ENCODE measurements at places on chromosomes 7 and 10. TPM values are rescaled to one million over a fixed set of nuclear protein-coding genes. Genes with fewer than 3 reads are reported as not detected.

DNA sequence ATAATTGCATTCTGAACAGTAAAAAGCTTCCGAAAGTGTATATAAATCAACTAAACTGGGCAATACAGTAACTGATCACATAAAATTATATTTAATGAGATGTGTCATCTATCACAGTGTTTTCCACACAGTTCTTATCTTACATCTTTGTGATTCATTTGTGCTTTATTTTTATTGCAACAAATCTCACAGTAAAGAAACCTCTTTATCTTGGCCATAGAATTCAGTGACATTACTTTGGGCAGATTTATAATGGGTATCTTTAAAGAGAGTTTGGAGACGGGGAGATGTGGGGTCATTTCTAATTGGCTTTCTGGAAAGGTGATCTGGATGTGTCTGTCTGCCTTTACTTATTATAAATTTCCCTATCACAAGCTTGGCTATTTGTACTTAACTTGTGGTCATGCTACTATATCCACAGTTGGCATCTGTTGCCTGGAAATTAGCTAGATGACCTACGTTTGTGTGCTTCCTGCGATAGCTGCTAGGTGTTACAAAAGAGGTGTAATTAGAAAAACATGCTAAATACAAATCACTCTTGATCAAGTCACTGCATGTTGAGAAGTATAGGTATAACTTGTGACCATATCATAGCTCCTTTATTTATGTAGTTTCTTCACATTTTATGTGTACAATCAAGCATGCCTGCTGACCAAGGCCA is 123.8 kb downstream of the ARID5B start:
- no peak for DNase-seq

GRCh38 chr7:111919631-111920179 is 286.5 kb downstream of the DOCK4 start:
- DNase-seq: no peak

DNA sequence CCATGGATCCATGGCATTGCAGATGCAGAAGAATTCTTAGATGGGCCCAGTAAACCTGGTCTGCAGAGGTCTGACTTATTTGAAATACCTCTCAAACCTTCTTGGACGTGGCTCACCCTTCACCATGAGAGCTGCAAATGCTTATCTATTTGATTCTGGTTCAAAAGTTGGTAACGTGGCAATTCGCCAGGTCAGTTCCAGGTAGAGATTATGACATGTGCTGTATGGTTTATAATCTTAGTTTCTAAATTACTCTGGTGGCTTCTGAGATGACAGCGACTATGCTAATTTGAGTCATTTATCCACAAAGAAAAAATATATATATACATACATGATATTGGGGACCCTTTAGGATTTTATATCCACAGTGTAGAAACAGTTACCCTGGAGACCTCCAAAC is 68.8 kb downstream of the NRP1 start:
- DNase-seq: no peak

DNA sequence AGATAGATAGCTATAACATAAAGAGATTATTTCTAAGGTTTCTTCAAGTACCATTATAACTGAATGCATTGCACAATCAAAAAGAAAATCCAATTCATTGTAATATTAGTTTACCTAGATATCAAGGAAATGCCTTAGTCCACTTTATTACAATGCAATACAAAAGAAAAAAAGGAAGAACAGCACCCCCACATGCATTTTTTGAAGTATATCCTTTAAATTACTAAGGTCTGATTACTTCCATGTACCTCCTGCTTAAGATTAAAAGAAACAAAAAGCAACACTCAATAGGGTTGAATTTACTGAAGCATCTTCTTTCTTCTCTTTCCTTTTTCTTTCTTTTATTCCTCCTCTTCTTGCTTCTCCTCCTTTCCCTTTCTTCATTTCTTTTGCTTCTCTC is 973.8 kb upstream of the LRRTM3 start:
- no peak for DNase-seq

NACAD gene
- total RNA-seq: 0.15 TPM

AKR1C4 gene
- not detected for total RNA-seq

DNA sequence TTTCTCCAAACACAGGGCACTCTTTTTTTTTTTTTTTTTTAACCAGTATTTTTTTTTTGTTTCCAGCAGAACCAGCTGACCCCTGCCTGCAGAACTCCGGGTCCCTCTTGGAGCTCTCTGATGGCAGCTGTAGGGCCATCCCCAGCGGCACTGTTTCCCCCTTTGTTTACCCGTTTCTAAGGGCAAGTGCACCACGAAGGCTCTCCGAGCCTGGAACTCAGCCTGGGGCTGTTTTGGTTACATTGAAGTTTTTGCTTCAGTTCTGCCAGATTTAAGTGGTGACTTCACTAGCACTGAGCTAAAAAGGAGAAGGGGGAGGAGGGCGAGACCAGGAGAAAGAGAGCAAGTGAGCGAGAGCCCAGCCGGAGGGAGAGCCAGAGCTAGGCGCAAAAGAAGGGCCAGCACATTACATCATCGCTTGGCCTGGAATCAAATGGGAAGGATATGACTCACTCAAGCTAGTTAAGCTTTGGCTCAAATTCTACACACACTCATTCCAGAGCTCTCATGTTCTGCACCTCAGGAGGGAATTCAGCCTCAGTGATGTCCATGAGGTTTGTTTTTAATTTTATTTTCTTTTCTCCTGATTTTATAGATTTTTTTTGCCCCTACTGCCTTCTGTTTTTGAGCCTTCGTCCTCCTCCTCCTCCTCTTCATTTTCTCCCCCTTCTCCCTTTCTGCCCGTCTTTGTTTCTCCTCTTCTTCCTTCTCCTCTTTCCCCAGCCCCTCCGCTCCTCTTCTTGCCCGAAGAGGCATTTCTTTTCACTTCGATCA is 272.3 kb downstream of the TRIL start:
- DNase-seq: no peak

PPP1R3C gene
- not detected for total RNA-seq

- no peak for DNase-seq
These were observed 31.5 kb downstream of the CREB3L2 start for GRCh38 chr7:137970253-137970975.

- DNase-seq: no peak
These were observed 57.4 kb upstream of the ACBD5 start for GRCh38 chr10:27297844-27298521.

PLEKHA1 gene
- 22.8 TPM for total RNA-seq

TLL2 gene
- total RNA-seq: not detected

GRCh38 chr7:110973196-110973990 is 117.5 kb upstream of the LRRN3 start:
- no peak for DNase-seq

HTRA1 gene
- 0.30 TPM for total RNA-seq

DNA sequence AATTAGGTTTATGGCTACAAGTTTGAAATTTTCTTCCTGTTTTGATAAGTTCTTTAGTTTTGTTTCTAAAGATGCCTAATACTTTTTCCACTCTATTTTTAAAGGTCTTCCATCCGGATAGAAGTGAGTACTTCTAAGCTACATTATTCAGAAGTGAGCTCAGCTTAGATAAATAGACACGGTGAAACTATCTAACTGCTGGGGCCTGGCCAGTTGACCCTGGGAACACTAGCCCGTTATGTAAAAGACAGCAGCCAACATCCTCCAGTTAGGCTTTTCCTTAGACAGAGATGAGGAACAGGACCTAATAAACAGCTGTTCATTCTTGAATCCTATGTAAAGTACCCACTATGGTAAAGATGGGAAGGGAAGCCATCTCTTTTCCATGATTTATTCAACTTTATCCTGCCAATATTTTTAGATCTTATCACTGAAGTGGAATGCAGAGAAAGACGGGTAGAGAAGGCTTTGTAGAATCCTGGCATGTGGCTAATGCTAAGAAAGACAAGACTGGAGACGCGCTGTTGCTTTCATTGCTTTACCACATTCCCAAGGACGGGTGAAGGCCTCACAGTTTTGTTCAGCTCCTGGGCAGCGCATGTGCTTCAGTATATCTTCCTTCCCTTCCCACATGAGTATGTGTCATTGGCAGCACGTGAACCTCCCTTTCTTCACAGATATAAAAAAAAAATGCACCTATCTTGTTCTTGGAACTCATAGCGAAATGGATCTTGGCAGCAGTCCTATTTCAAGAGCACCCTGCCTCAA is 340.0 kb upstream of the MEOX2 start:
- no peak for DNase-seq

DNA sequence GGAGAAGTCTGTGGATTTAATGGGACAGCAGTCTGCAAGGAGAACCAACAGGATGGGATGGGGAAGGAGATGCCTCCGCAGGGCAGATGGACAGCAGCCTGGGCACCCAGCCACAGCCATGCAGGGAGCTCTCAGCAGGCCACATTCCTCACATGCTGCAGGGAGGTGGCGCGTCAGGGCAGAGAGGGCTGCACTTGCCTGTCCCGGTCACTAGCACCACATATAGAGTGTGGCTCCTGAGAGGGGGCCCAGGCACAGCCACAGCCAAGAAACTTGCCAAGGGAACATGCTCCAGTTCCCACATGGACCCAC is 86.8 kb upstream of the ZMIZ1 start:
- no peak for DNase-seq

DNA sequence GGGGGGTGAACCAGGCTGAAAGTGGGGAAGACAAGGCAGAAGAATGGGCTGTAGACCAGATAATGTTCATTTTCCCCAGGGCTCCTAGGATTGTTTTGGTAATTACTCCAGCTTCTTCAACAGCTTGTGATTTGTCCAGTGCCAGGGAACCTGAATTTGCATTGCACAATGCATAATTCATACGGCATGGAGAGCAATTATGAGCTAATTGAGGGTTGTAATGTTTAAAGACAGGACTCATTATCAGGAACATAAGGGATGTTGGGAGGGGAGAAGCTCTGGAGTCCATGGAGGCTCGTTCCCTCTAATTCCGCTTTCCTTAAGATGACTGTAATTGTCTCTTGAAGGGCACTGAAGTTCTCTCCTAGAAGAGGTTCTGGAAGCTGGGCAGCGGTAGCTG is 405.0 kb upstream of the ZMIZ1 start:
- DNase-seq: no peak
